Stimulated activated CD4-positive, alpha-beta T cell treated with anti-CD3 and anti-CD28 coated beads, Interleukin-12 subunit alpha, Interleukin-12 subunit beta, amount 100 ng/mL, for 4 hours (primary cell): ENCODE measurements at places on chromosomes 6 and 20.

- no peak for DNase-seq
These were observed 235.1 kb downstream of the CLIC5 start for GRCh38 chr6:45780523-45780922.

- DNase-seq = no peak
These were observed 85.8 kb upstream of the ARMC2 start for GRCh38 chr6:108762394-108762793.

DNA sequence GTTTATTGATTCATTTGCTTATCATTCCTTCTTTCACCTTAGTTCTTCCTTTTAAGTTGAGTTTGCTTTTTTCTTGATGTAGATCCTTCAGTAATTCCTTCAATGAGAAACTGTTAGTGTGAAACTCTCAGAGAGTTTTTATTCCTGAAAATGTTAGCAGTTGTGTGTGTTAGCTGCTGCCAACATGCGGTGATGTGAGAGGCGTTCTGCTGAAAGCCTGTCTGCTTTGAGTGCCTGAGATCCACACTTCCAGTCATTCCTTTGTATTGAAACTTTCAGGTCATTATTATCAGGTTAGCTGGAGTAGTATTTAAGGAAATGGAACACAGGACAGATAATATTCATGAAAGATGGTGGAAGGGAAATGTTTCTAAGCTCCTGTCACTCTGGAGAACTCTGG lies 70.0 kb upstream of the SUPT3H start:
- no peak for DNase-seq

GRCh38 chr6:18117136-18117535 lies 5.3 kb downstream of the NHLRC1 start:
- no peak for DNase-seq

GRCh38 chr6:44701038-44701636 lies 313.6 kb downstream of the CDC5L start:
- no peak for DNase-seq
